NCI-H510A (cell line): ENCODE measurements at places on chromosomes 13 and 19.

- DNase-seq: no peak
These were observed 85.8 kb downstream of the IPO5 start for GRCh38 chr13:98039261-98039660.

GRCh38 chr13:96991072-96991471, 3.2 kb downstream of the OXGR1 start:
- DNase-seq: no peak

- DNase-seq: no peak
These were observed 16.1 kb downstream of the MKNK2 start for GRCh38 chr19:2034729-2035589.

DNA sequence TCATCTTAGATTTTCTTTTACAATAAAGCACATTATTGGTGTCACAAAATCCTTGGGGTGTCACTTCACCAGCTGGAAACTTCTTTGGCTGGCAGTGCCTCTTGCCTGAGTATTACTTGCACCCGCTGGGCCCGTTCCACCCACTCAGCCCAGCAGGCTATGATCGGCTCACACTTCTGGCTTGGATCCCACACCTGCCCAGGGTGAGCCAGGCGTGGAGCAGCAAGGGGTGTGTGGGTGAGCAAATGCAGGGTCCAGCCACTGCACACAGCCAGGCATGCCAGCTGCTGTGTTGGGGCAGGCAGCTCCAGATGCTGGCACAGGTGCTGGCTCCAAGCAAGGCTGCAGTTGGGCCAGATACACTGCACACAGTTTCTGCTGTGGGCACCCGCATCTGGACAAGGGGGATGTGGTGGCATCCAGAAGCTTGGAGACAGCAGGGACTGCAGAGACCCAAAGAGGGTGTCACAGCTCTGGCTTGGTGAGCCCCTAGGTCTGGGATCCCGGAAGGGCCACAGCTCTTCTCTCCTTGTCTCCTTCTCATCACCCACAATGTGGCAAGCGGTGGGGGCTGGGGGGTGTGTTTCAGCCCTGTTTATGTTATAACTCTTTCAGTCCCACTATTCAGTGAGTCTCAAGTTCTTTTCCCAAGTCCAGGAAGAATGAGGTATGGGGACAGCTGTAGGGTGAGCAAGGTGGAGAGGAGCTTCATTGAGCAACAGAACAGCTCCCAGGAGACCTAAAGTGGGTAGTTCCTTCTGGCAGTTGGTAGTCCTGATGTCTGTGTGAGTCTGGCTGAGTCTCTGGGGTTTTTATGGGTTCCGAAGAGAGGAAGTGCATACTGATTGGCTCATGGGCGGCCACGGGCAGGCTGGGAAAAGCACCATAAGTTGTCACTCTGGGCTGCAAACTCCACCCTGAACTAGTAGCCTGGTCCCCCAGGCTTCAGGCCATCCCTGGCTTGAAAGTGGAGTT, 25.3 kb upstream of the TBC1D4 start:
- DNase-seq: no peak

DNA sequence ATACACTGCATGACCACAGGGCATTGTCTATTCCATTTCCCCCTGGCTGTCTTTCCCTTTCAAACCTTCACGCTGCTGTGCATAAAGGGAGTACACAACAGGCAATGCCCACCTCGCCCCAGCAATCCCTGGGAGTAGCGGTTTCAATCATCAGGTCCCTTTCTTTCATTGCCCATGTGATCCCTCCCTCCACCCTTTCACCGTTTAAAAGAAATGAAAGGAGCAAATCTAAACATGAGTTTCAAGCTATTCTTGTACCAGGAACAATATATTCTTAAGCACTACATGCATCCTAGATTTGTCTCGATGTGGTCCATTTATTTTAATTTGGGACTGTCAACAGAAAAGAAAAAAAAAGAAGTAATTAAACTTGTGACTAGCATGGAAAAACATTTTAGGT, 123.4 kb upstream of the ARGLU1 start:
- DNase-seq: no peak

GRCh38 chr13:91659256-91660075, 261.0 kb downstream of the GPC5 start:
- DNase-seq: no peak
